ENCODE measurements at places on chromosomes 2 and 18. TPM values are rescaled to one million over a fixed set of nuclear protein-coding genes. Genes with fewer than 3 reads are reported as not detected.

- H3K27me3 ChIP-seq: peaks cover 9% of the 10 kb centered on the region
- H3K36me3 ChIP-seq: no peaks in the 10 kb centered on the region
- H3K4me1 ChIP-seq: peaks cover 3% of the 10 kb centered on the region
- DNase-seq: no peak
- no peak overlapping the region for H3K4me3 ChIP-seq
Measured at GRCh38 chr2:20107352-20107751, 55.9 kb upstream of the LAPTM4A start.

GRCh38 chr18:6414118-6414722, 491 bp downstream of the L3MBTL4 start:
- H3K36me3 ChIP-seq: peaks cover 4% of the 10 kb centered on the region
- H3K27me3 ChIP-seq: peaks cover 29% of the 10 kb centered on the region
- H3K27ac ChIP-seq: no peak overlapping the region

GRCh38 chr2:119996148-119996547, 16.7 kb upstream of the EPB41L5 start:
- H3K4me3 ChIP-seq: no peak overlapping the region
- peaks cover 2% of the 10 kb centered on the region for H3K27me3 ChIP-seq
- H3K36me3 ChIP-seq: no peaks in the 10 kb centered on the region
- no peaks in the 10 kb centered on the region for H3K4me1 ChIP-seq

- H3K4me3 ChIP-seq: no peak overlapping the region
- no peaks in the 10 kb centered on the region for H3K27me3 ChIP-seq
- peaks cover 64% of the 10 kb centered on the region for H3K36me3 ChIP-seq
- H3K27ac ChIP-seq: no peak overlapping the region
Measured at GRCh38 chr18:70194227-70194890, 11.1 kb downstream of the RTTN start.

Gene HIBCH
- 13.5 TPM for total RNA-seq

Gene ALLC
- not detected for total RNA-seq

Gene HOXD9
- not detected for total RNA-seq

Measured in activated CD8-positive, alpha-beta T cell treated with anti-CD3 and anti-CD28 coated beads, Interleukin-2, amount 10 ng/mL, durations not matched to agents 7 days and 5 days (primary cell).